Activated effector memory CD4-positive, alpha-beta T cell treated with anti-CD3 and anti-CD28 coated beads, Interleukin-2, amount 50 U/mL, for 16 hours (primary cell): ENCODE measurements at places on chromosomes 2 and 18.
A peak's percentile ranks its signal among the peaks of the same experiment; 100 is the strongest.

- peak; percentile 69 for DNase-seq
These were observed 20.8 kb downstream of the DBI start for GRCh38 chr2:119387381-119388129.

GRCh38 chr2:24744356-24744755 lies 48.8 kb downstream of the PTRHD1 start:
- DNase-seq: no peak

- DNase-seq: no peak
These were observed 42.0 kb upstream of the FMNL2 start for GRCh38 chr2:152292991-152293390.

DNA sequence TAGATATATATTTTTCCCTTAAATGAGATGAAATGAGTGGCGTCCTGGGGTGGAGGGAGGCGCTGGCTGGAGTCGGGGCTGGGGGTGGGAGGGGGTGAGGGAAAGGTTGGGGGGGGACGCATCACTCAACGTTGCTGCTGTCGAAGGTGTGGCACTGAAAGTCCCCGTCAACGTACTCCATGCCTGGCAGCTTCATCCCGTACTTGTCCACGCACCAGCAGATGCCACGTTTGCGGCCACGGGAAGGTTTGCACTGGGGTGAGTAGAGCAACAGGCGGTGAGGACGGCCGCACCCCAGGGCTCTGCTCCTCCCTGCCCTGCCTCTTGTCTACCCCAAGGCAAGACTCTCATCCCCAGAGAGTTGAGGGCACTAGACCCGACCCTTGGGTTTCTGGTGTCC lies 18.7 kb downstream of the IGFBP5 start:
- DNase-seq: no peak

DNA sequence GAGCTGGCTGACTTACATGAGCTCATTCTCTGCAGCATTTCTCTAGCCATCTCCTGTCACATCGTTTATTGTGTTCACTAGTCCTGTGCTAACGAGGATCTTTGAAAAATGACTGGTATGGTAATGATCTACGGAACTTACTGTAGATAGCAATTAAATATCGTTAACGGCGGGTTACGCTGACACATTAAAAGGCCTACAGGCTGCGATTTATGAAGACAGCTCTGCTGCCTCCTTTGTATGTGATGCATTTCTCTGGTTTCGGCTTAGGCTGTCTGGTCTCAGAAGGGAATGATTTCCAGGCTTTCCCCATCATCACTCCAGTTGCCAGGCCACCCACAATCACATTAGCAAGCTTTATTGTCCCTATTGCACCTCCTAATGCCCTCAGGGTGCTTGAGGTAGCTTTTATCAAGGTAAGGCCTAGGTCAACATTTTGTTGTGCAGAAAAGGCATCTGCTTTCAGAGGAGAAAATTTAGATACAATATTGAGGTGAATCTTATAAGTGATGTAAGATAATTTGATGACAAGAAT lies 284.4 kb downstream of the SOX11 start:
- no peak for DNase-seq
